ENCODE measurements at places on chromosomes 5 and 9. TPM values are rescaled to one million over a fixed set of nuclear protein-coding genes. Genes with fewer than 3 reads are reported as not detected.
A peak's percentile ranks its signal among the peaks of the same experiment; 100 is the strongest.

The CYSTM1 gene
- total RNA-seq, result 120 TPM

The RANBP3L gene
- 6.5 TPM for total RNA-seq

The ARID3C gene
- total RNA-seq, result 0.27 TPM

The POU5F2 gene
- 1.3 TPM for total RNA-seq

DNA sequence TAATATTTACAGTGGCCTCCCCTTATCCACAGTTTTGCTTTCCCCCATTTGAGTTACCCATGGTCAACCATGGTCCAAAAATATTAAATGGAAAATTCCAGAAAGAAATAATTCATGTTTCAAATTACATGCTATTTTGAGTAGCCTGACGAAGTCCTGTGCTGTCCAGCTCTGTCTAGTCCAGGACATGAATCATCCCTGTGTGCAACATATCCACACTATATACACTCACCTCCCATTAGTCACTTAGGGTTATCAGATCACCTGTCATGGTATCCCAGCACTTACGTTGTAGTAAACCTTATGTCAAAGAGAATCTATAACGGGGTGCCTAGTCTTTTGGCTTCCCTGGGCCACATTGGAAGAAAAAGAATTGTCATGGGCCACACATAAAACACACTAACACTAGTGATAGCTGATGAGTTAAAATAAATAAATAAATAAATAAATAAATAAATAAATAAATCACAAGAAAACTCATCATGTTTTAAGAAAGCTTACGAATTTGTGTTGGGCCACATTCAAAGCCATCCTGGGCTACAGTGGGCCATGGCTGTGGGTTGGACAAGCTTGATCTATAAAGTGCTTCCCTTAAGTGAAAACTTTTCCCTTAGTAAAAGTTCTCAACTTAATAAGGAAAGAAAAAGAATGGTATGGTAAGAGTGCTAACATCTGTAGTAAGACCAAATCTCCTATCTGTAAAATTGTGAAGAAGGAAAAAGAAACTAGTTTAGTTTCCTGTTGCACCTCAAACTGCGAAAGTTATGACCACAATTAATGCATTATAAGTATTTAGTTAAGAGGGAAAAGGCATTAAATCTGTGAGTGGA is 15.9 kb upstream of the OMD start:
- H3K36me3 ChIP-seq, result no peaks in the 10 kb centered on the region
- no peak overlapping the region for H3K27ac ChIP-seq
- no peaks in the 10 kb centered on the region for H3K27me3 ChIP-seq
- no peak for DNase-seq
- no peak overlapping the region for H3K4me3 ChIP-seq

DNA sequence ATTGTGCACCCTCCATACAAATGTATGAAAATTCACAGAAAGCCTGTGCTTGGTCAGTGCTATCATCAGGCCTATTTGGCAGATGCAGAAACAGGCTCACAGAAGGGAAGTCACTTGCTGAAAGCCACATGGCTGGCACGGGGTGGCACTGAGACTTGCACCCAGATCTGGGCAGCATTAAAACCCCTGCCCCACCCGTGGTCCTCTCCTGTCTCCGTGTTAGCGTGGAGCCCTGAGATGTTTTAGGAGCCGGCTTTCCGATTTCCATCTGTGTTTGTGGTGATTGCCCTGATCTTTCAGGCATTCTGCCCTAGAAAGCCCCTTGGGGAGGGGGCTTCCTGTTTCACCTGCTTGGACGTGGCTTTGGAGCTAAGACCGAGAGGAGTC is 102.2 kb upstream of the IER5L start:
- H3K27me3 ChIP-seq, result no peaks in the 10 kb centered on the region
- H3K4me3 ChIP-seq, result no peak overlapping the region
- H3K4me1 ChIP-seq, result no peaks in the 10 kb centered on the region
- no peaks in the 10 kb centered on the region for H3K36me3 ChIP-seq

- no peaks in the 10 kb centered on the region for H3K27me3 ChIP-seq
- H3K4me1 ChIP-seq, result peaks cover 4% of the 10 kb centered on the region
- no peak overlapping the region for H3K27ac ChIP-seq
- no peaks in the 10 kb centered on the region for H3K36me3 ChIP-seq
- no peak for DNase-seq
These were observed 50.1 kb upstream of the GLRX start for GRCh38 chr5:95872346-95873268.

DNA sequence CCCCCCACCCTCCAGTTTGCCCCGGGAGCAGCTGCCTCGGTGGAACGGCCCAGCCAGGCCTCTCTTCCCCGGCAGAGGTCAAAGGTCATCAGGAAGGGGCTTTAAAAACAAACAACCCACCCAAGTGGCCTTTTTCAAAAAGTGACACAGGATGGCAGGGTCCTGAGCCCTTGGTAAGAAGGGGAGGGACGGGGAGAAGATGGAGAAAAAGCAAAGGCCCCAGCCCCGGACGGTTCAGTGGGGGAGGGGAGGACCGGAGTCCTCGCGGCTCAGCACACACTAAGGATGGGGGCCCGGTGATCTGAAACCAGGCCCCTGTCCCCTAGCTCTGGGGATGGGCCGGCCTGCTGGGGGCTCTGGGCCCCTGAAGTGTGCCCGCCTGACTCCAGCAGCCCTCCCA is 1.1 kb downstream of the PRRX2 start:
- peaks cover 12% of the 10 kb centered on the region for H3K4me1 ChIP-seq
- no peak for DNase-seq
- peaks cover 40% of the 10 kb centered on the region for H3K27me3 ChIP-seq
- peak overlapping the region; percentile 16 for H3K27ac ChIP-seq
- no peaks in the 10 kb centered on the region for H3K36me3 ChIP-seq

DNA sequence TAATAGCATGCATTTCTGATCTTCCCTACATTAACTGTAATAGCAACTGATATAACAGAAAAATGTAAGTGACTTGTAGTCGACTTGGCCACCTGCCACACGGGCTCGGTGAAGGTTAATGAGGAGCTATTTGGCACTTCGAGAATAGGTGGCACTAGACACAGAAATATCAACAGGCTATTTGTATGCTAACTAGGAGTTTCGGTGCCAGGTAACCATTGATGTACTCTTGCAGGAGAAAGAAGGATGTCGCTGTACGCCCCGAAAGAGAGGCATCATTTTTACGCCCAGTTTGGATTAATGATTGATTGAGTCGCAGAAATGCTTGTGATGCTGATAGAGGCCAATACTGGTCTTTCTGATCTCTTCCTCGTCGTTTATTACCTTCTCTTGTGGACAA is 516 bp upstream of the DMRT2 start:
- H3K27ac ChIP-seq, result no peak overlapping the region
- DNase-seq, result no peak
- no peak overlapping the region for H3K4me3 ChIP-seq
- H3K4me1 ChIP-seq, result no peaks in the 10 kb centered on the region

DNA sequence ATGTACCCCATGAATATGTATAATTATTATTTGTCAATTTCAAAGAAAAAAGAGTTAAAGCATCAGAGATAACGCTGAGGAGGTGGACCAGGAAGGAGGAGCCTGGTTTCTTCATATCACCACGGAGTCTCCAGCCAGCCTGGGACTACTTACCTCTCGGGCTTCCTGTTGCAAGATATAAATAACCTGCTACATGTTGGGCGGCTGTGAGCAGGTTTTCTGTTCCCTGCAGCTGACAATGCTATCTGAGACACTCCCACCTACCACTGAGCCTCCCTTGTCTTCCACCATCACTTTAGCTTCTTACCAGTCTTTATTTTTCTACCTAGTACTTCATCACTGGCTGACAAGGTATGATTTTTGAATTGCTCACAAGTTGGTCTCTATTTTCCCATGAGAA is 102.7 kb upstream of the CPEB4 start:
- no peaks in the 10 kb centered on the region for H3K36me3 ChIP-seq
- peaks cover 13% of the 10 kb centered on the region for H3K4me1 ChIP-seq
- DNase-seq, result no peak
- H3K27me3 ChIP-seq, result no peaks in the 10 kb centered on the region

DNA sequence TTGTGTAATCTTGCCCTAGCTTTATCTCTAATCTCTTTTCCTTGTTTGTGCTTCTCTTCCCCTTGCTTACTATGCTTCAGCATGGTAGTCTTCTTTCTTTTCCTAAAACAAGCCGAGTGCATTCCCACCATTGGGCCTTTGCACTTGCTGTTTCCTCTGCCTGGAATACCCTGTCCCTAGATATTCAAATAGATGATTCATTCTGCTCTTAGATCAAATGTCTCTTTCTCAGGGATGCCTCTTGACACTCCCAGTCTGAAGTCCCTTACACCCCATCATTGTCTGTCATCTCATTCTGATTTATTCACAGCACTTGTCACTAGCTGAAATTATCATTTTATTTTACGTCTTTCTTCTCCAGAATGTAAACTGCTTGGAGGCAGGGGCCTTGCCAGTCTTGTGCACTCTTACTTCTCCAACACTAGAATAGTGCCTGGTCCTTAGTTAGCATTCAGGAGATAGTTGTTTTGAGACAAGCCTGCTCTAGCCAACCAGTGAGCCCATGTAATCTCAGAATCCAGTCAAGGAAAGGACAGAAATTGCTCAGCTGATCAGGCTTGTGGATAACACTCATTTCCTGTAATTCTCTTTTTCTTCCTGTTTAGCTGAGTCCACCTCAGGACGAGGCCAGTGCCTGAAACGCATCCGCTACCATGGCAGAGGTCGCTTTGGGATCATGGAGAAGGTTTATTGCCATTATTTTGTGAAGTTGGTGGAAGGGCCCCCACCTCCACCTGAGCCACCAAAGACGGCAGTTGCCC is 25.4 kb downstream of the MRPL22 start:
- no peak for DNase-seq
- no peaks in the 10 kb centered on the region for H3K4me1 ChIP-seq
- H3K27me3 ChIP-seq, result no peaks in the 10 kb centered on the region
- no peaks in the 10 kb centered on the region for H3K36me3 ChIP-seq

GRCh38 chr9:80699511-80699998 is 989.8 kb downstream of the TLE1 start:
- H3K4me3 ChIP-seq, result no peak overlapping the region
- H3K27ac ChIP-seq, result peak overlapping the region; percentile 54
- DNase-seq, result peak; percentile 54
- peaks cover 8% of the 10 kb centered on the region for H3K4me1 ChIP-seq
- H3K36me3 ChIP-seq, result no peaks in the 10 kb centered on the region
- no peaks in the 10 kb centered on the region for H3K27me3 ChIP-seq

DNA sequence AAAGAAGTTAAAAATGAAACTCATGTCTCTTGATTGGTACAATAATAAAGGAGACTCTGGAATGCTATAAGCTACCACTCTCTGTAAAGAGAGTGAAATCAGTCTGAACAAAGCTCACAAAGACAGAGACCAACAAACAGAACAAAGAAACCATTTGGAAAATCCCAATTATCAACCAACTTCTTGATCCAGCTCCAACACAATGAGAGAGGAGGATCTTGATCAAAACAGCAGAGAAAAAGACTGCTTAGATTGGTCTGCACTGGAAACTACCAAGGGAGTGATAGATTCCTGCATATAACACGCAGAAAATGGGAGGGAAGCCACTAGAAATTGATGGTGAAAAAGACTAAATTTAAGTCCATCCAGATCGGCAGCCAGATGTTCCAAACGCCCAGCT is 23.1 kb upstream of the RNF38 start:
- H3K36me3 ChIP-seq, result no peaks in the 10 kb centered on the region
- H3K4me3 ChIP-seq, result no peak overlapping the region
- no peak overlapping the region for H3K27ac ChIP-seq
- H3K4me1 ChIP-seq, result no peaks in the 10 kb centered on the region
- no peak for DNase-seq
- no peaks in the 10 kb centered on the region for H3K27me3 ChIP-seq
